ENCODE measurements at places on chromosomes 5 and 9.

DNA sequence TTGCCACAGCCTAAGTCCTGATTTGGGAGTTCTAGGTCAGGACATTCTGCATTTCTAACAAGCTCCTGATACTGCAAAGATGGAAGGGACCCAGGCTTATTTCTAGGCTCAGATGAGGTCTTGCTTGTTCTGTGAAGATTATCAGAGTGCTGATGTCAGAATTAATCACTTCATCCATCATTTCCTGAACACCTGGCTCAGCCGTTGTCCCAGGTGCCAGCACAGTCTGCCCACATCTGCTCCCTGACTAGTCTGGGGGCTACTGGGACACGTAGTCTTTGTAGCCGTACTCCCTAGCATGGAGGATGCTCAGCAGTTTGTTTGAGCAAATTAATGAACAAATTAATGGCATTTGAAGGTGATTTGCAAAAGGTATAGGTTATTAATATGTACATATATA is 17.9 kb upstream of the SPINK4 start:
- DNase-seq: no peak

DNA sequence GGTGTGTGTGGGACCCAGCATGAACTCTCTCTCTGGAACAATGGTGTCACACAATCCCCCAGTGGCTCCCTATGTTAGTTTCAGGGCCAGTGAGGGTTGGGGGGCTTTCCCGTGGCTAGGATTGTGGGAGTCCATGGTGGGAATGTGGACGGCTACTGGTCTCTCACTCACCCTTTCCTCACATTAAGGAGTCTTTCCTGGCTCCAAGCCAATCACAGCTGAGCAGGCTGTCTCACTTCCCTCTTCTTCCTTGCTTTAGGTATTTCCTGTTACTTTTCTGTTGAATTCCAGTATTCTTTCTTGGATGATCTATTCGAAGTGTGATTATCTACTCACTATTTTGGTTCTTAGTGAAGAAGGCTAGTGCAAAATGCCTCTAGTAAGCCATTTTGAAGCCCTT is 324.4 kb upstream of the MPDZ start:
- DNase-seq: no peak

DNA sequence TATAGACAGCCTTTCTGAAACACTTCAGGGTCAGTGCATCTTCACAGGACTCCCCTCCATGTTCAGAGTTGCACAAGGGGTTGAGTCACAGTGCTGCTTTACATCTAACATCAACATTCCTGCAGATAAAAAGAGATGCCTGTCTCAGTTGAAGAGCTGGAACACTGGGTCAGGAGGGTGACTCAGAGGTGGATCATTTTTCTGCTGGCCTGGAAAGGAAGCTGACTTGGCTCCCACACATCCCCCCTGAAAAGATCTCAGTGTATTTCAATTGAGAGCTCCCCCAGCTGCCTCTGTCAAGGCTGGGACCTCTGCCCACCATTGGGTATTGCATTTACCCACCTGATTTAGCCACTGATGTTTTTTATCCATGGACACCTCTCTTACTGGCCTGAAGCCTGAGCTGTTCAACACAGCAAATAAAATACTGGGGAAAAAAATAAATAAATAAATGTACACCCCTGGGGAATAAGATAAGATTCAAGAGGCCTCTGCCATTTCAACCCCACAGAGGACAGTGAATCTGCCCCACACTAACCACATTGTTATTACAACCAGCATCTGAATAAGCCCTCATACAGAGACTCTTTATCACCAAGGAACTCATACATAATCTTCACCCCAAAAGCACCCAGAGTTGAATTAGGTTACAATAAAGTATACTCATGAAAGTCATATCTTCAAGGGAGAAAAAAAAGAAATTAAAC is 716.4 kb downstream of the SEMA5A start:
- DNase-seq: no peak

- no peak for DNase-seq
These were observed 3.6 kb downstream of the RXRA start for GRCh38 chr9:134329886-134330285.

DNA sequence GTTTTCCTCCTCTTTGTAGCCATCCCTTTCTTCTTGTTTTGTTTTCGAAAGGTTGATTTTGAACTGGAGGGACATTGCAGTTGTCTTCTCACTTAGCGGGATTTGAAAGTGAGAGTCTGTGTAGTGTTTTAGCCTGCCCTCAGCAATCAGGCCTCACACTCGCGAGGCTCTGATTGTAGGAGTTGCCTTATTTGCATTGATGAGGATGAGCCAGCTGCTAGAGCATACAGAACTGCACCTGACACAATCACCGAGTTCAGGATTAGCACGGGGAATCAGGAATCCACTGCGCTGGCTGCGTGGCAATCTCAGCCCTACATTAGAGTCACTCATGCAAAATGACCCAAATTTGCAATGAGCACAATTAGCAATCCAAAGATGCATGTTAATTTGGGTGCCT is 122.5 kb upstream of the TMEM161B start:
- DNase-seq: no peak

GRCh38 chr9:131992906-131993657 is 86.6 kb downstream of the MED27 start:
- DNase-seq: no peak

DNA sequence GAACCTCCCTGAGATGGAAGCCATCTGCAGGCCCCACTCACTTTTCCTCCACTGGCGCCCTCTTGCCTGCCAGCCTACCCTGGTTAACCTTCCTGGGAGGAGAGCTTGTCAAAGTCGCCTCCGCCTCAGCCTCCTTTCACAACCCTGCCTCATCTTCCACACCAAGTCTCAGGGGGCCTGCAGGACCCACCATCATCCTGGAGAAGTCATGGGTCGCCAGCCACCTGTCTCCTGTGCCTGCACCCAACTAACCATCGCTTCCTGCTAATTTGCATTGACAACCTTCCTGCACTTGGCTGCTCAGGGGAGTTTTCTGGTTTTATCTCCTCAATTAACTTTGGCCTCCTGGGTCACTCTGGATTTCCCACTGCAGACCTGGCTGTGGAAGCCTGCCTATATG is 52.8 kb upstream of the GRHPR start:
- peak; percentile 19 for DNase-seq

DNA sequence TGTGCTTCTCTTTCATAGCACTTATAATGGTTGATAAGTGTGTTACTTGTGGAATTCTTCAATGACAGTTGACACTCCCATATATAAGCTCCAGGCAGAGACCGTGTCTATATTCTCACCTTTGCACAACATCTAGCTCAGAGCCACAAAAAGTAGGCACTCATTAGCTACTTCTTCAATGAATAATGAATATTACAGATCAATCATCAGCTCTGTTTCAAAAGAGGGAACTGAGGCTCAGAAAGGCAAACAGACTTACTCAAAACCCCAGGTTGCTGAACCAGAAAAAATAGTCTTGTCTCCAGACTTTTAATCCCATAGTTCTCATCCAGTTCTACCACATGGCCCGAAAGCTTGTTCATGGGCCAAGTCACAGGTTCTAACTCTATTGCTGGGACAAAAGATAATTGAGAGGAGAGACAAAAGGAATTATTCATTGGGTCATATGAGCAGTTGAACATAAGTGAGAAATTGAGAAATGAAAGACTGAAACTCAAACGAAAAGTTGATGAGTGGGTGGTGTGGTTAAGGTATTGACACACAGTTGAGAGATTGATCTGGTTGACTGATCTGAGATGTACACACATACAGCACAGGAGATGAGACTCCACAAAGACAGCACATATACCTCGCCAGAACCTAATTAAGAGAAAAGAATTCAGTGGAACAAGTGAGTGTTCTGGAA is 381.6 kb downstream of the EFNA5 start:
- no peak for DNase-seq

GRCh38 chr5:142722146-142722545 is 36.3 kb upstream of the FGF1 start:
- DNase-seq: no peak

- no peak for DNase-seq
These were observed 15.3 kb downstream of the MYMK start for GRCh38 chr9:133509179-133510083.

- no peak for DNase-seq
These were observed 101.0 kb downstream of the NR3C1 start for GRCh38 chr5:143302341-143303045.

GRCh38 chr9:16046713-16047112 is 493.9 kb downstream of the CCDC171 start:
- DNase-seq: no peak

DNA sequence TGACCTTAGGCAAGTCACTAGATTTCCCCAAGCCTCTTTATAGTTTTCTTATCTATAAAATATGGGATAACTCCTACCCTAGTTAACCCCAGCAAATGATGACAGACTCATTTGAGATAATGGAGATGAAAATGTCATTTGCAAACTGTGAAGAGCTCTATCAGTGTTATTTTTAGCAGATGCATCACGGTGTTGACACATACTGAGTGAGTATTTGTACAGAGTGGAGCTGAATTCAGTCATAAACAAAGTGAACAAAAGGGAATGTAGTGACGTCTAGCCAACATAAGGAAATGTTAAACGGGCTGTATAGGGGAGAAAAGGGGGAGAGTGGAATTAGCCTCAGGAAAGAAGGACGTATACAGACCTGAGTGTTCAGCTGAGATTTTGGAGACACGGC is 75.9 kb downstream of the NMUR2 start:
- no peak for DNase-seq

DNA sequence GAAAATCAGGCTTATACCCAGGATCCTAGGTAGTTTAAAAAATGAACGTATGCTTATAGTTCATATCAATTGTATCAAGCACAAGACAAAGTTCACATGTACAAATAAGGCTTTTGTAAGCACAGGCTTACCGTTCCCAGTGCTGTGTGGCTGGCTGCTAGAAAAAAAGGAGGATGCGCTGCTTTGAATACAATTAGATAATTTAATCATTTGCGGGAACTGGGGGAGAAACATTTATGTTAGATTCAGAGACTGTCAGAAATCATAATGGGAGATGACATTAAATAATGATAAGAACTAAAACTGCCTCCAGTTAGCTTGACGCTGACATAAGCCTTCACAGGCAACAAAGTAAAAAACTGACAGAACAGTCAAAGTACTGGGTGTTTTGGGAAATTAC is 93.2 kb downstream of the FNBP1 start:
- no peak for DNase-seq

DNA sequence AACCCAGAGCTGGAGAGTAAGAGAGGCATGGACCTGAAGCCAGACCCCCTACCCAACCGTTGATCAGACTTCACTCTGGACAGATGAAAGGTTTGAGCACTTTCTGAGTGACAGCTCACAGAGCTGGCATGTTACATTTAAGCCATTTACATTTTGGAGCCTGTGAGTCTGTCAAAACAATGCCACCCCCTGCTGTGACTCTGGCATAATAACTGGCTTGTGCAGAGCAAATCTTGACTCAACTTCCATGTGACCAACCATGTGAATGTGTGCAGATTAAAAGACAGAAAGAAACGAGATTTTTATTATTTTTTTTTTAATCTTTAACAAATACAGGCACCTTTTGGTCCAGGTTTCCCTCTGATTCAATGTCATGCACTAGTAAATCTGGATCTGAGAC is 48.5 kb downstream of the MFAP3 start:
- DNase-seq: no peak

GRCh38 chr5:13878357-13878756 is 66.1 kb downstream of the DNAH5 start:
- no peak for DNase-seq

GRCh38 chr9:89426384-89426961 is 71.4 kb downstream of the SEMA4D start:
- DNase-seq: peak; percentile 46

DNA sequence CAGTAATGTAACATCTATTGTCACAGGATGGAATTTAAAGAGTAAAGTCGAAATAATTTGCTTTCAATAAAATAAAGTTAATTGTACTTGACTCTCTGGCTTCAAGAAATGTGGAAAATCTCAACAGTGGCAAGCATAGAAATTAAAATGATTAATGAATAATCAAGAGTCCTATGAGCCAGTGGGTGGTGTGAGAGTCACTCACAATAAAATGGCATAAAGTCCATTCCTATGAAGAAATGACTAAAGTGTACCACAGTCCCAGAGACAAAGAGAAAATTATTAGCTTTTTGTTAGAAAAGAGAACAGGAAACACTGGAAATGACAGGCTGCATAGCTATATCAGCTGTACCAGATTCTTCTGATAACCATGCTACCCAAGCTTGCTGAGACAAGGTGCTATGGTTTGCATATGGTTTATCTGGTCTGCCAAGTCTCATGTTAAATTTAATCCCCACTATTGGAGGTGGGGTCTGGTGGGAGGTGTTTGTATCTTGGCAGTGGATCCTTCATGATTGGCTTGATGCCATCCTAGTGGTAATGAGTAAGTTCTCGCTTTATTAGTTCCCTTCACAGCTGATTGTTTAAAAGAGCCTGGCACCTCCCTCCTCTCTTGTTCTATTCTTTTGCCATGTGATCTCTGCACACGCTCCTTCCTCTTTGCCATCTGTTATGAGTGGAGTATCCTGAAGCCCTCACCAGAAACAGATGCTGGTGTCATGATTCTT is 647.7 kb upstream of the ITGA1 start:
- DNase-seq: no peak

- no peak for DNase-seq
These were observed 49.2 kb downstream of the LIX1 start for GRCh38 chr5:97093193-97093592.

GRCh38 chr5:62600560-62601252 is 22.1 kb downstream of the LRRC70 start:
- DNase-seq: no peak

- no peak for DNase-seq
These were observed 22.6 kb downstream of the CD180 start for GRCh38 chr5:67173959-67174358.

DNA sequence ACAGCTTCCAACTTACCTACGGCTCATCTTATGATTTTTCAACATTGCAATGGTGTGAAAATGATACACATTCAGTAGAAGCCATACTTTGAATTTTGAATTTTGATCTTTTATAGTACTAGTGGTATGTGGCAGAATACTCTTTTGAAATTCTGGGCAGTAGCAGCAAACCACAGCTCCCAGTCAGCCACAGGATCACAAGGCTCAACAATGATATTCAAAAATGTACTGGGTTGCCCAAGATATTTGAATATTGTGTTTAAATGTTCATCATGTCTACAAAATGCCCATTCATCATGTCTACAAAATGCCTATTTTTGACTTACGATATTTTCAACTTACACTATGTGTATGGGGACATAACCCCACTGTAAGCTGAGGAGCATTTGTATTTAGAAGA is 81.3 kb upstream of the PRR16 start:
- DNase-seq: no peak

DNA sequence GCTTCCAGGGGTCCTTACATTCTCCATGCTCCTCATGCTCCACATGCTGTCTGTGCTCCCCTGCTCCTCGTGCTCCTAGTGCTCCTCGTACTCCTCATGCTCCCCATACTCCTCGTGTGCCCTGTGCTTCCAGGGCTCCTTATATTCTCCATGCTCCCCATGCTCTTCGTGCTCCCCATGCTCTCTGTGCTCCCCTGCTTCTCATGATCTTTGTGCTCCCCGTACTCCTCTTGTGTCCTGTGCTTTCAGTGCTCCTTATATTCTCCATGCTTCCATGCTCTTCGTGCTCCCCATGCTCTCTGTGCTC is 51.9 kb downstream of the TRIP13 start:
- DNase-seq: no peak

GRCh38 chr5:138102454-138103318 is 18.9 kb downstream of the WNT8A start:
- DNase-seq: no peak
